ENCODE measurements at places on chromosomes 1 and 21.

DNA sequence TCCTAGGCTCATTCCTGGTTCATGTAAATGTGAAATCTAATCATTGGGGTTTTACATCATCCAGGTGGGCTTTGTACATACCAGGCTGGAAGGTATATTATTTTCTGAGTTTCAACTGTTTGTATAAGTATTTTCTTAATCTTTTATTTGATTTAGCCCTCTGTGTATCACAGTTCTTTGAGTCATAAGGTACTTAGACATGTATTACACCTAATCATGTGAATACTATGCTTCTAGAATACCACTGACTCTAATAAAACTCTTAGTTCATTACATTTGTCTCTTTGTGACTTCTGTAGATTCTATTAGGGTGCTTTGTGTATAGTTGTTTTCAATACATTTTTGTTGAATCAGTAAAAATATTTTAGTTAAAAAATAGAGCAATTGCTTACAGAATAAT, 92.8 kb downstream of the ZFYVE9 start:
- no peak for DNase-seq

GRCh38 chr1:180837020-180837419, 75.7 kb upstream of the KIAA1614 start:
- DNase-seq, result no peak

GRCh38 chr1:90192408-90192807, 197.5 kb downstream of the ZNF326 start:
- DNase-seq, result no peak

DNA sequence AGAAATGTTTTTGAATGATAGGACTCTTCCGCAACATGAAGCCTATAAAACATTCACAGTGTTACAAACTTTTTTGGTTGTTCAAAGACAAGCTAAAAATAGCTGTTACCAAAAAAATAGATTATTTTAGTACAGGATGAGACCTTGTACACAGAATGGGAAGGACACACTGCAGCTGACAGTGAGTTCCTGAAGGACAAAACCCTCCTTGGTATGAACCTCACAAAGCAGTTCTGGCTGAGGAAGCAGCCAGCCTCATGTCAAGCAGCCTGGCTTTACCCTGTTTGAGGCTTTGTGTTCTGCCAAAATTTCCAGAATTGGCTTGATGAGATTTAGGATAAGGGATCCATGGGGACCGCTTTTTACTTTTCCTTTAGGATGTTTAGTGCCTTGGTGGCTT, 93.7 kb downstream of the RGL1 start:
- no peak for DNase-seq
